ENCODE measurements at places on chromosomes 6 and 20. TPM values are rescaled to one million over a fixed set of nuclear protein-coding genes. Genes with fewer than 3 reads are reported as not detected.

The GFOD1 gene
- total RNA-seq: 4.7 TPM

The C20orf141 gene
- total RNA-seq: 0.50 TPM

The LST1 gene
- not detected for total RNA-seq

The SCAND1 gene
- 103 TPM for total RNA-seq

The UNC5CL gene
- 0.37 TPM for total RNA-seq

The CTAGE9 gene
- total RNA-seq: not detected

The CYP24A1 gene
- 0.03 TPM for total RNA-seq

The PRL gene
- not detected for total RNA-seq

The MACROD2 gene
- 1.2 TPM for total RNA-seq

The MYLK4 gene
- total RNA-seq: 0.02 TPM

The GPLD1 gene
- total RNA-seq: 0.13 TPM

The C6orf15 gene
- not detected for total RNA-seq

The MAFB gene
- total RNA-seq: not detected

The IMPG1 gene
- not detected for total RNA-seq

The OR12D3 gene
- total RNA-seq: not detected

The NDRG3 gene
- total RNA-seq: 36.6 TPM

The TREM2 gene
- total RNA-seq: 1.5 TPM

The BEND6 gene
- total RNA-seq: 7.7 TPM

The PACRG gene
- total RNA-seq: not detected

The WDR27 gene
- 18.7 TPM for total RNA-seq

The ESR1 gene
- 0.03 TPM for total RNA-seq

The MGME1 gene
- 34.9 TPM for total RNA-seq

All from HT1080 (cell line).